ENCODE measurements at places on chromosomes 2 and 18.

GRCh38 chr18:5720132-5720531 lies 175.2 kb downstream of the TMEM200C start:
- no peak for DNase-seq

- DNase-seq = no peak
Measured at GRCh38 chr2:218755198-218755566, 26.8 kb upstream of the CYP27A1 start.

GRCh38 chr2:74730530-74730929 lies 76.5 kb downstream of the SEMA4F start:
- no peak for DNase-seq

- no peak for DNase-seq
Measured at GRCh38 chr2:69251943-69252342, 135.1 kb downstream of the GFPT1 start.

DNA sequence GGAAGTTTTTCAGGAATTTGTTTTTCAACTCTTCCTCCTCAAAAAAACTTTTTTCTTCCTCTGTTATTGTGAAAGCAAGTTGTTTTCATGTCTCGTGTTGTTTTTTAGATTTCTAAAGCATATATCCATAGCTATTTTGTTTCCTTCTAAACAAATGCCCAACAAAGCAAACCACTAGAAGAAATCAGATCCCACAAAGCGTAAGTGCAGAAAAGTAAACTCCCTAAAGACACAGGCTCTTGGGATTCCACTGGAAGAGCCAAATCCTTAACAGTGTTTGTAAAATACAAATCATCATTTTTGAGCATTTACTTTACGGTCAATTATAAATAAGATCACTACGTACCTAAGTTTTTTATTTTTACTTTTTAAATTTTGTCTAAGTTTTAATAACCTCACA lies 21.7 kb upstream of the RIF1 start:
- no peak for DNase-seq

- no peak for DNase-seq
Measured at GRCh38 chr2:26299471-26300101, 46.4 kb upstream of the SELENOI start.

DNA sequence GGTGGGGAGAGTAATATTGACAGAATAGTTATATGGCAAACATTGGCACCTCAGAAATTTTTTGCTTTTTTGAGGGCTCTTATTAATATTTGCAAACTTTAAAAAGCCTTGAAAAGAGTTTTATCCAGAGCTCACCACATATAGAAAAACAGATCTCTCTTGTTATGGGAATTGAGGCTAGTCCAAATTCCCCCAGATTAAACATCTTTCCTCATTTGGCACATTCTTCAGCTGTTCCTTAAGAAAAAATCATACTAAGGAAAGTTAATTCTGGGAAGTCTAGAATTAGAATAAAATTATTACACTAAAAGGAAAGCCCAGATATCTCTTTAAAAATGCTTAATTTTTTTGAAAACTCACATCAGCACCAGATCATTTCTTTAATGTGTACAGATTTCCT lies 5.6 kb downstream of the TFPI start:
- no peak for DNase-seq
